MG63 (cell line): ENCODE measurements at places on chromosomes 4 and X. TPM values are rescaled to one million over a fixed set of nuclear protein-coding genes. Genes with fewer than 3 reads are reported as not detected.

MAGEC1 gene
- total RNA-seq: not detected in 2 replicates

SORCS2 gene
- 0.25 and 1.5 TPM in 2 replicates for total RNA-seq

CXorf65 gene
- not detected in 2 replicates for total RNA-seq

PPAT gene
- total RNA-seq: 26.5 and 27.7 TPM in 2 replicates

SSX4 gene
- not detected in 2 replicates for total RNA-seq

SLIT2 gene
- total RNA-seq: 1.9 and 3.3 TPM in 2 replicates

SLC6A14 gene
- not detected in 2 replicates for total RNA-seq

SMIM31 gene
- not detected in 2 replicates for total RNA-seq
